AG04449 (cell line): ENCODE measurements at places on chromosomes 12 and 14.

DNA sequence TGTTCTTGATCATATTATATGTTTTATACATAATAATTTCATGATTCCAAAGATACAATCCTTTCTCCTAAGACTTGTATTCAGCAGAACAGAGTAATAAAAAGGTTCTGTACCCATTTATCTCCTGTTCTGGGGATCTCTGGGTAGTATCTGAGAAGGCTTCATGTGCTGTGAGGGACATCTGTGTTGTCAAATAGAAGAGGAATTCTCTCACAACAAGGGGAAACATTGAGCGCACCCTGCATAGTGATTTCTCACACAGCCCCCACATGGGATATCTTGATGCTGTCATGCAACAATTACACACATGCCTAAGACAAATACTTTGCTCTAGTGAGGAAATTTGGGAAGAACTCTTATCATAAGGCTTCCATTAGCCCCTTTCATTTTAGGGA, 101.8 kb upstream of the ATF1 start:
- no peak for DNase-seq

GRCh38 chr14:75877884-75878283, 103.9 kb downstream of the TGFB3 start:
- no peak for DNase-seq

GRCh38 chr12:112430929-112431328, 12.2 kb downstream of the PTPN11 start:
- no peak for DNase-seq

DNA sequence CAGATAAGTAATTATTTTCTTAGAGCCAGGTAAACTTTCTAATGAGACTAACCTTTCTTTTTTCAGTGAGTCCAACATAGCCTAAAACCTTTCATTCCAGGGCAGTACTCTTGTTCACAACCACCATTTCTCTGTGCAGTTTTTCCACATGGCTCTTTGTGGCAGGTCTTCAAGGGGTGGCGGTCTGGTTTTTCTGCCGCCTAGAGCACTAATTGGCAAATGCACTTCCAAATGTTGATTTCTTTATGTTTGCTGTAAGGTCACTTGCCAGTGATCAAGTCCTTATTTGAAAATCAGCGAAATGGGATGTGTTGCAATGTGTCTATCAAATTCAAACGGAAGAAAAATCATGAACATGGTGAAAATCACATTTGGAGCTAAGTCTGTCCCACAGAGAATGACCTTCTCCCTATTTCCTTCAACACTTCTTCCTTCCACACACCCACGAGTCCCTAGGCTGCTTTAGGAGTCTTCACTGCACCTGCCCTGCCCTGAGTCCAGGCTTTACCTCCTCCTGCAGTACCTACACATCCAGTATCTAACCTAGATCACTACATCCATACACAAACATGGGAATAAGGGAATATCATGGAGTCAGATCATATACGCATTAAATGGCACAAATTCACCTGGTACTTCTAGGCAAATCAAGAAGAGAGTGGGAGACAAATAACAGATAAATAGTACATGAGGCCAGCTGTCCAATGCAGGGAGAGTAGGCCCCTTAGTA, 1.9 kb downstream of the SRGAP1 start:
- DNase-seq, result no peak

DNA sequence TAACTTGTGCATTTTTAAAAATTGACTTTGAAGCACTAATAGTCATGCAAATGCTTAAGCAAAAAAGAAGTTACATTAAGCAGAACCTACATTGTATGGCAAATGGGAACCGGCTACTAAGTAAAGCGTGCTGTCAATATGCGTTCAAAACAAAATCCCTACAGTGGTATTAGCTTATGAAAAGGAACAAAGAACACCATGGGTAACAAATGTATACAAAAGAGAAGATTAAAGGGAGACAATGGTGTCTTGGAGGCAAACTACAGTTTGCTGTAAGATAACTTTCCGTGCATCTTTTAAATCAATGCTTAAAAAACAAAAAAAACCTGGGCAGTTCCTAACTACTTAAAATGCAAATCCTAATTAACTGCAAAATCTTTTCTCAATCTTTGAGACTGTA, 10.5 kb downstream of the CDK2AP1 start:
- no peak for DNase-seq

- DNase-seq, result no peak
Measured at GRCh38 chr14:104284107-104284592, 145.8 kb downstream of the KIF26A start.

DNA sequence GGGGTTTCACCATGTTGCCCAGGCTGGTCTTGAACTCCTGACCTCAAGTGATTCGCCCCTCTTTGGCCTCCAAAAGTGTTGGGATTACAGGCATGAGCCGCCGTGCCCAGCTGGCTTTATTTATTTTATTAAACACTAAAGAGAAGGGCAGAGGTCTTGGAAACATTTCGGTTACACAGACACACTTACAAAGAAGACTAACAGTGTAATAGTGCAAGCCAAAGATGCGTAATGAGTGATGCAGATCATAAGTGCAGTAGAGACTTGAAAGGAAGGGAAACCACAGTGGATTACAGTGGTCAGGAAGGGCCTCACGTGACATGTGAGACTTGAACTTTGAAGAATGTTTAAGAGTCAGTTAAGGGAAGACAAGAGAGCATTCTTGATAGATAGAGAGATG, 33.9 kb upstream of the CDK17 start:
- peak; percentile 97 for DNase-seq

GRCh38 chr14:68696266-68696665, 96.6 kb downstream of the ZFP36L1 start:
- no peak for DNase-seq

DNA sequence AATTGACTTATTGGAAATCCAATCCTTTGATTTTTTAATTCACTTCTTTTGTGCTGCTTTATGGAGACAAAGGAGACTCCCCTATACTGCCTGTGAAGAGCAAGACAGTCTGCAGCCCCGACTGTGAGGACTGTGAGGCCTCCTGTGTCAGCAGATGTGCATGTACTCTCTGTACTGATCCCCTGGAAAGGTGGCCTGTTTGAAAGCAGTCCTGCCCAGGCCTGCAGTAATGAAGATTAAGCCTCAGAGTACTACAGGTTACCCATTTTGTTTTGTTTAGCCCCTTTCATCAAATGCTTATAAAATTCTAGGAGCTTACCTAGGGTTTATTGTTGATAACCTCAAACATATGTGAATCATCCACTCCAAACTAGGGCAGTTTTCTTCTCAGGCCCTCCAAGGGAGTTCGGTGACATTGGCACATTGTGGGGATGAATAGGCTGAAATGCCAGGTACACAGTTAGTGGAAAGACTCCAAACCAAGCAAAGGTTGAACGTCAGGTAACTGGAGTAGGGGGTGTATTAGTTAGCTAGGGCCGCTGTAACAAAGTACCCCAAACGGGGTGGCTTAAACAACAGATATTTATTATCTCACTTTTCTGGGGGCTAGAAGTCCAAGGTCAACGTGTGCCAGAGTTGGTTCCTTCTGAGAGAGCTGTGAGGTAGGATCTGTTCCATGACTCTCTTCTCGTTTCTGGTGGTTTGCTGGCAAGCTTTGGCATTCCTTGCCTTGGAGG, 208.7 kb upstream of the BCL2L14 start:
- no peak for DNase-seq

DNA sequence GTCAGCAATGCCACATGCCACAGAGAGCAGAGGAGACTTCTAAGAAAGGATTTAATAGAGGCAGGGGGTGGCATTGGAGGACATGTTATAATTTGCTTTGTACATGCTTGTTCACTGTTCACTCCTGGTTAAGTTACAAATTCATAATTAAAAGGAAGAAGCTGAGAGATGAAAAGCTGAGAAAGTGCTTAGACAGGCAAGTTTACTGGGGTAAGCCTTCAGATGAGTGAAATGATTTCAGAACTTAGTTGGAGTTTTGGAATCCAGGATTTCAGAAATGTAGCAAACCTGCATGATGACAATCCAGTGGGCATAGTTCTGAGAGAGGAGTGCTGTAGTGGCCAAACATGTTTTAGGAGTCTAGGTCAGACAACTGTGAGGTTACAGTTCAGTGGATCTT, 67.3 kb upstream of the FBXO33 start:
- no peak for DNase-seq

DNA sequence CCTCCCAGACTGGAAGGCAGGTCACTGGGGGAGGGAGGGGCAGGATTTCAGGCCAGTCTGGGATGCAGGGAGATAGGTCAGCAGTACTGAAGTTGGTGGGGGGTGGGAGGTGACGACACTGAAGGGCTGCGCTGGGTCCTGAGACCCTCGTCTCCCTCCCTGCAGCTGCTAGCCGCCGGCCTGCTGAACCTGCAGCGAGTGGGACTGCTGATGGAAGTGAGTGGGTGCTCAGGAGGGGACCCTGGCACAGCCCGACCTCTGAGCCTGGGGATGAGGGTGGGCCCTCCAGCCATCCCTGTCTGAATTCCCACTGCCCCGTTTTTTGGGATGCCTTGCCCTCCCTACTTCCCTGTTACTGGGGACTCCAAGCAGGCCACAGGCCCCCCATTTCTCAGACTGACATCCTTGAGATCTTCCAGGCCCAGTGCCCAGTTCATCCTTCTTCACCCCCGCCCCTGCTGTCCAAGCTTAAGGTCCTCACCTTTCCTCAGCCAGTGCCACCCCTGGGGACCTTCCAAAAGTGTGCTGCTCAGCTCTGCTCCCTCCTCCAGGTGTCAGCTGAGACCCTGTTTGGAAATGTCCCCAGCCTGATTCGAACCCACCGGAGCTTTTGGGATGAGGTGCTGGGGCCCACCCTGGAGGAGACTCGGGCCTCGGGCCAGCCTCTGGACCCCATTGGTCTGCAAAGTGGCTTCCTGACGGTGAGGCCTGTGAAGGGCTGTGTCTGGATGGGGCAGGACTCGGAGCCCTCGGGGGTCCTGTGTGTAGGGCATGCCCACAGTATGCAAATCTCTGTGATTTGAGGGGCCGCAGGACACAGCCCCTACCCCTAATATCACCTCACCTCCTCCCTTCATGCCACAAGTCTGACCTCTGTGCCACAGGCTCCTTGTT, 5.5 kb downstream of the PLEKHG6 start:
- DNase-seq, result no peak

DNA sequence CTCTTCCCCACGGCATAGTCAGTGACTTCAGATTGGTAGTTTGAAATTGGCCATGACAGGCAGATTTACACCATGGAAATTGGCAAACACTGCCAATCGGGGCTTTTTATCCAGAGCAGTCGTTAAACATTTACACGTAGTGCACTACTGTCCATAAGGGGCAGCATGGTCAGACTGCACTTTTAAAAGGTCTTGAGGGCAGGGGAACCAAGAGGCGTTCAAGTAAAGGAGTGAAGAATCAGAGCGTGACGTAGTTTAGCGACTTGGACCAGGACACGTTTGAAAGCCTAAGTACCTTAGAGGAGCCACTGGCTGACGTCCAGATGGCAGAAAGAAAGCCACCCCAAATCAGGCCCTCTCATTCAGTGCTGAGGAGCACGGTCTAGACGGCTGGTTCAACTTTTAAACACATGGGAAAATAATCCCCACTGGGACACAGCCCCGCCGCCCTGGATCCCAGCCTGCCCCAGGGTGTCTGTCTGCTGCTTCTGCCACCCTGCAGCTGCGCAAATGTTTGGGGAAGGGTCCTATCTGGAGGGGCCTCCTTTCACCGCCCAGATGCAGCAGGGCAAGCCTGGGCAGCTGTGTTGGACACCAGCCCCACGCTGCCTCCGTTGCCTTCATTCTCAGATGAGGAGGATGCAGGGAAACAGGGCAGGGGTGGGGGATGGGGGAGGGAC, 52.5 kb upstream of the PPP2R5C start:
- no peak for DNase-seq

DNA sequence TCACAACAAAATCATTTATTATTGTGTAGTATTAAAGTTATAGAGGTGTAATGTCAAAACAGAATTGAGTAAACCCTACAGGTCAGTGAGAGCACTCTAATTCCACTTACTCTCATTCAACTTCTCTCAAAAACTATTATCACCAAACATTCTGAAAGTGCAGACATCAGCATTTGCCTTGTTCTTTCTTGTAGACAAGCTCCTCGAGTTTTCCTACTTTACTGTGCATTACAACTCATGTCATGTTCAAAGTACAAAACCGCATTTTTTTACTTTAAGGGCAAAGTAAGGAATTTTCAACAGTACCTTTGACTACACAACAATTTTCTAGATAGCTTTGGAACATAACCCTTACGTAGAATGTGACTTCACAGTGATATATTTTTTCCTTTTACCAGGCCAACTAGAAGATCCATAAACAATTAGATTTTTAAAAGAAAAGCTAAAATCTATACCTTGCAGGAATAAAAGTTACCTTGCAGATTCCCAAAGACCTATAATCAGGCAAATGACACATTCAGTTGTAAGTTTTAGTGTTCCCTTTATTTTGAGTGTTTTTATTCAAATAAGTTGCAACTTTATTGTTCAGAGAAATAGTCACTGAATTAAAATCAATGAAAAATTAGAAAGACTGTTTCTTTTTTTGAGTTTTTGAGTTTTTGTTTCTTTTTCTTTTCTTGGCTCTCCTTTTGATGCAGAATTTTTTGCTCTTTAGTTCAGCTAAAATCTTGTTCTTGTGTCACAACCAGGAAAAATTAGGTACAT, 12.7 kb upstream of the USP15 start:
- no peak for DNase-seq

DNA sequence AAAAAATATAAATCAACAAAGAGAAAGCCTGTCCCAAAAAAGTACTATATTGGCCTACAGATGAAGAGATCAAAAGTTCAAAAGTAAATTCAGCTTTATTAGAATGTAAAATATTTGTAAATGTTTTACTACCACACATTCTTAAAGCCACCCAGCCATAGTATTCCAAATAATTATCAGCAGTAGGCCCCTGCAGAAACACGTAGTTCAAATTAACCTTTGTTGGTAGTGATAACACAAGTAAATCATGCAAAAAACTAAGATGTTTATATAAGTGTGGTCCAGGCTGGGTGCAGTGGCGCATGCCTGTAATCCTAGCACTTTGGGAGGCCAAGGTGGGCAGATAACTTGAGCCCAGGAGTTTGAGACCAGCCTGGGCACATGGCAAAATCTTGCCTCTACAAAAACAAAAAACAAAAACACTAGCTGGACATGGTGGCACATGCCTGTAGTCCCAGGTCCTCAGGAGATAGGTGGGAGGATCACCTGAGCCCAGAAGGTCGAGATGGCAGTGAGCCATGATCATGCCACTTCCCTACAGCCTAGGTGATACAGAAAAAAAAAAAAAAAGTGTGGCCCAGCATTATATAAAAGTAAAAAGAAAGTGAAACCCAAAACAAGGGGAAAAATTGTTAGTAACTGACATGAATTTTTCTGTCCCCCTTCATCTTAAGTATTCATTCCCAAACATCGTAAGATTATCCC, 17.9 kb downstream of the SPTLC2 start:
- DNase-seq, result no peak

DNA sequence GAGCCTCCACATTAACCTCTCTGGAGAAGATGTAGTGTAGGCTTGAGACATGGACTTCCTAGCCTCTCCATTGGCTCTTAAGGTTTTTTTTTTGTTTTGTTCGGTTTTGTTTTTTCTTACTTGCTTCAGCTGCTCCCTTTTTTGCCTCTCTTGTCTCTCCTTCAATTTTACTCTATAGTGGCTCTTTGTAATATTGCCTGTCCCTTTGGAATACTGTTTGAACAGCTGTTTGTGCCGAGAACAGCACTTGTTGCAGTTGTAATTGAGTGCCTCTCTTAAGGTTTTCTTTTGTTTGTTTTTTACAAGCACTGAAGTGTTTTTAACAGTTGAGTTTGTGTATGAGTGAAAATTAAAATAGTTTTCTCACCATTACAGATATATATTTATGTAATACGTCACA, 567.7 kb downstream of the LRFN5 start:
- no peak for DNase-seq

- DNase-seq, result no peak
Measured at GRCh38 chr12:124374567-124374966, 79.7 kb downstream of the RFLNA start.
